ENCODE measurements at places on chromosomes 4 and X.

- DNase-seq, result peak; percentile 1
Measured at GRCh38 chrX:47143894-47144625, 442 bp downstream of the NDUFB11 start.

- DNase-seq, result no peak
Measured at GRCh38 chr4:93825551-93826216, 2.9 kb upstream of the ATOH1 start.

- DNase-seq, result no peak
Measured at GRCh38 chrX:14232688-14233087, 203.0 kb upstream of the GEMIN8 start.

DNA sequence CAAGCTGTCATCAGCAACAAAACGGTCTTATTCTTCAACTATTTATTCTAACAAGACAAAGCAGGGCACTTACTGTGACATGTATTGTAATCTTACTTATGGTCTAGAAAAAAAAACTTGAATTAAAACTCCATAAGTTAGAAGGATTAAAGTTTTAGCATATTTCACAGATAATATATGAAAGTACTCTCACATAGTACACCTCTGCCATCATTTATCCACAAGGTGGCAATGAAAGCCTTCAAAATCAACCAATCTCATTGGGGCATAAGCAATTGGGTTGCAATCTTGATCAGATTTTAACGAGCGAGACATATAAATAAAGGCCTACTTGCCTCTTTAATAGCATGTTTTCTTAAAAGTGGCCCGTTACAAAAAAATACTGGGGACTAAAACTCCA, 1382.9 kb downstream of the FAM133A start:
- DNase-seq, result no peak

GRCh38 chr4:59127006-59127405, 2016.8 kb upstream of the IGFBP7 start:
- no peak for DNase-seq

- DNase-seq, result no peak
Measured at GRCh38 chr4:186727977-186728519, 4.4 kb upstream of the FAT1 start.

DNA sequence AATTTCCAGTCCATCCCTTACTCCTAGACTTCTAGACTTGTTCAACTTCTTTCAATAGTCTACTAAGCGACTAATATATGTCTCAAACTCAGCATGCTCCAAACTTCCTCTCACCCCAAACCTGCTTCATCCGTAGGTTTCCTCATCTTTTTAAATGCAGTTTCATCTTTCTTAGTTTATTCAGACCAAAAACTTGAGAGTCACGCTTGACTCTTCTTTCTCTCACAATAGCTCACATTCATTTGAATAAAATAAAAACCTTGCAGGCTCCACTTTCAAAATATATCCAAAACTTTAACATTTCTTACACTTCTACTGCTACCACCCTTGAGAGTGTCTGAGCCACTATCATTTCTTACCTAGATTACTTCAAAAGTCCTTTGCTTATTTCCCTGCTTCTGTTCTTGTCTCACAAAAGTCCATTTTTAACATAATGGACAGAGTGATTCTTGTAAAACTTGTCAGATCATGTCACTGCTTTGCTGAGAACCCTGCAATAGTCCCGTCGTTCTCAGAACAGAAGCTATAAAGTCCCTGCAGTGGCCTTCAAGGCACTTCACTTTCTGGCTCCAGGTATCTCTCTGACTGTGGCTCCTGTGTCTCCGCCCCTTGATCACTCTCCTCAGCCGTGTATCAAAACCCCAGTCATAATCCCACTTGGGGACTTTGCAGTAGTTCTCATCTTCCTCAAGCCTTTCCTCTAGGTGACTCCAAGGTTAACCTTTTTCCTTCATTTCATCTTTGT, 167.6 kb downstream of the ARHGAP24 start:
- DNase-seq, result no peak

- no peak for DNase-seq
Measured at GRCh38 chr4:20666012-20666860, 34.0 kb upstream of the PACRGL start.

DNA sequence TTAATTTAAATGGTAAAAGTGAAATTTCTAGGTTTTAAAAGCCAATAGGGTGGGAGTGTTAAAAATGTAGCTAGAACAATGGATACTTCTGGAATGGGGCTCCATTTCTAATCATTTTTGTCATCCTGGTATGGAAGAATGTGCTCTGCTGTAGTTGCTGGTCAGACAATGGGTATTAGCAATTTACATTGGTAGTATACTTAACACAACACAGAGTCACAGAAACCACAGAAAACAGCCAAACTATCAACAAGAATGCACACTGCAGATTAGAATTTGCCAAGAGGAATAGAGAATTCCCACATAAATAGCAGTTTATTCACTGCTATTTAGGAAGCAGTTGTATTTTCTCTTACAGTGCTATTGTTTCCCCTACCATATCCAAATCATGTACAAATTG, 319.6 kb downstream of the PPP3CA start:
- DNase-seq, result no peak

- DNase-seq, result no peak
Measured at GRCh38 chr4:72974694-72975487, 94.6 kb downstream of the COX18 start.

GRCh38 chrX:150348365-150348764, 14.8 kb upstream of the MAMLD1 start:
- no peak for DNase-seq

DNA sequence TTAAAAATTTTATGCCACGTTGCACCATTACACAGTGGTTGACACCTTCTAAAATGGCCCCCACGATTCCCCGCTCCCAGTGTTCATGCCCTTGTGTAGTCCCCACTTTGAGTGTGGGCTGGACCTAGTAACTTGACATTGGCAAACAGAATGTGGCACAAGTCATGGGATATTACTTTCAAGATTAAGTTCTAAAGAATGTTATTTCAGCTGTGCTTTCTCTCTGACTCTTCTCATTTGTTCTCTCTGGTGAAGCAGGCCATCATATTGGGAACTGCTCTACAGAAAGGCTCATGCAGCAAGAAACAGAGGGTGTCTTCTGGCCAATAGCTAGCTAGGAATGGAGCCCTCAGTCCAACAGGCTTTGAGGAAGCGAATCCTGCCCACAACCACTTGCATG, 67.1 kb downstream of the ATXN3L start:
- no peak for DNase-seq

DNA sequence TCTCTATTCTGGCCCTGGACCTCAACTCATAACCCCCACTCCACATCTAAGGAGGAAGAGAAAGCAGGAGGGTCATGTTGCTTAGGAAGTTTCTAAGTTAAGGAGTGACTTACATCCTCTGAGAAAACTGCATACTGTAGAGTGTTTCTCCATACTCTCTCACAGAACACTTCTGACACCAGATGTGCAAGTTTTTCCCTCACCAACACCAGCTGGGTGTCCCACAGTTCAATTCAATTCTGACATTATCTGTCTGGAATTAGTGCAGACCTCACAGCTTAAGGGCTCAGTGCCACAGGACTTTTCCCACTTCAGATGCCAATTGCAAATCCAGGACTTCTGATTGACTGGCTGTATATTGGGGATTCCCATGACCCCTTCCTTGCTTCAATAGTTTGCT, 89.0 kb upstream of the SFRP2 start:
- DNase-seq, result no peak

All from activated CD4-positive, CD25-positive, alpha-beta regulatory T cell treated with anti-CD3 and anti-CD28 coated beads, Interleukin-2, amount 50 U/mL, for 16 hours (primary cell).